ENCODE measurements at places on chromosomes 6 and 20. TPM values are rescaled to one million over a fixed set of nuclear protein-coding genes. Genes with fewer than 3 reads are reported as not detected.
A peak's percentile ranks its signal among the peaks of the same experiment; 100 is the strongest.

GRCh38 chr20:3307725-3308124 is 68.7 kb upstream of the SLC4A11 start:
- no peak overlapping the region for H3K4me3 ChIP-seq
- peaks cover 20% of the 10 kb centered on the region for H3K36me3 ChIP-seq
- no peaks in the 10 kb centered on the region for H3K4me1 ChIP-seq
- no peaks in the 10 kb centered on the region for H3K27me3 ChIP-seq

DNA sequence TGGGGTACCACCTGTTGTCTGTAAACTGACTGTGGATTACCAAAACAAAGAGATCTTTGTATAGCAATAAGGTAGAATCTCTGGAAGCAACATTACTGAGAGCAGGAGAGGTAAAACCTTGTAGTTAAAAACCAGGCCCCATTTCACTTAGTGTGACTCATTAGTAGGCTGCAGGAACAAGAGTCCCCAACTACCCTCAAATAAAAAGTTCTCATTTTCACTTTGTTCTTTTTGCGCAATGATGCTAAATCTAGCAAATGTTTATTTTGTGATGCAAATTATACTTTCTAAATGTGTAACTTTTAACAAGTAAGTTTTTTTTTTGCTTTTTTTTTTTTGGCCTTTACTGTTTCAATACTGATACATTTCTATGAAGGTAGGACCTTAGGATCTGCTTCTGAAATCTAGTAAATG is 67.1 kb downstream of the ESF1 start:
- no peaks in the 10 kb centered on the region for H3K4me1 ChIP-seq
- H3K27ac ChIP-seq = no peak overlapping the region
- no peak overlapping the region for H3K4me3 ChIP-seq
- H3K36me3 ChIP-seq = peaks cover 69% of the 10 kb centered on the region
- no peaks in the 10 kb centered on the region for H3K27me3 ChIP-seq
- DNase-seq = no peak

DNA sequence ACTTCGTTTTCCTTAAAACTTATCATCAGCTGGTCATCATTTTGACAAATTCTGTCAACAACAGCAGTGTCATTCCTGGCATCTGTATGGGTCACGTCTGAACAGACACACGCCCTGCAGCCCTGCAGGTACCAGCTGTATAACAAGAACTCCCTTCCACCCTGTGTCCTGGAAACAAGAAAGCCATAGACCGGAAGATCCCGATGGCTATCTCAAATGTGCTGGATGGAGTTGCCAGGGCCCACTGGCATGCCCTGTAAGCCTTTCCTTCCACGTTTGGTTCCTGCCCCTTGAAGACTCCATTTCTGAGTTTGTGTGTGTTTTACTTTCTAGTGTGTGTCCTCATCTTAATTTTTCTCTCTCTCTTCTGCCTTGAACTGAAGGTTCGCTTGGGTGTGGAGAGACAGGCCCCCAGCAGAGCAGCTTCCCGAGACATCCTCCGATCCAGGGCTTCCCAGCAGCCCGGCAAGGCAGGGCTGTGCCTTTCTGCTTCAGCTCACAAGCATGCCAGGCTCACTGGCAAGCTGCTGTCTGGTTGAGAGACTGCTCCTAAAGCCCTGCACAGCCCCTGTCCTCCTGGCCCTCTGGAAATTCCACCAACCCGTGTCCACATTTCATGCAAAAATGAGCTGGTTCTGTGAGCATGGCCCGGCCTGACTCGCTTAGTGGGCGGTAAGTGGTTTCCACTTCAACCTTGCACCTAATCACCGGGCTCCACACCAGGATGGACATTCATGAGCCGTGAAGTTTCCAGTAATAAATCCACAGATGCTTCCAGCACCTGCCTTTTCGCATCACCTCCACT is 8.7 kb downstream of the GFRA4 start:
- peaks cover 10% of the 10 kb centered on the region for H3K36me3 ChIP-seq
- H3K27ac ChIP-seq = no peak overlapping the region
- no peak for DNase-seq
- H3K4me3 ChIP-seq = no peak overlapping the region
- peaks cover 12% of the 10 kb centered on the region for H3K27me3 ChIP-seq
- H3K4me1 ChIP-seq = no peaks in the 10 kb centered on the region

Gene LINC00237
- total RNA-seq = not detected

DNA sequence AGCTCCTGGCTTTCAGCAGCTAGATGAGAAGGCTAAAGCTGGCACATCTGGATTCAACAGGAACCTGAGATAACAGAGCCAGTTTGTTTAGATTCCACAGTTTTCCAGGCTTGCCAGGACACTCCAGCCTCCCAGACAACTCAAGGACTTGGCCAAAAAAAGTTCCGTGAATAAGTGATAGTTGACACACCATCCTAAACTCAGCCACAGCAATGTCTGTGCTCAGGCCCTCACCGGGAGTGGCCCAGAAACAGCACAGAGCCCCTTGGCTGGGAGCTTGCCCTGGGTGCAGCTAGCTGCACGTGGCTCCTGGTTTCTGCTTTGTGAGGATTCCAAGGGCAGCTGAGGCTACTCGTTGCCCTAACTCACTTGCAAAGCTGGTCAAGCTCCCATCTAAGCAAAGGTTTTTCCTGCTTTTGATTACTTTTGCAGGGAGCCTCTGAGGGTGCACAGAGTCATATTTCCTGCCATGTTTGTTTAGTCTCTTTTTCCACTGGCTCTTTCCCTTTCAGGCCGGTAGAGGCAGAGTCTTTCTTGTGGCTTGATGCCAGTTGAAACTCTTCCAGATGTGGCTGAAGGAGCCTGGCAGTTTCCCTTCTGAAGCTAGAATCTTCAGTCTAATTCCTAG is 118.3 kb upstream of the ECI2 start:
- H3K36me3 ChIP-seq = no peaks in the 10 kb centered on the region
- peak overlapping the region; percentile 17 for H3K27ac ChIP-seq
- H3K4me1 ChIP-seq = peaks cover 13% of the 10 kb centered on the region
- H3K4me3 ChIP-seq = no peak overlapping the region
- no peaks in the 10 kb centered on the region for H3K27me3 ChIP-seq

- H3K4me1 ChIP-seq = no peaks in the 10 kb centered on the region
- no peak overlapping the region for H3K4me3 ChIP-seq
- no peak overlapping the region for H3K27ac ChIP-seq
- H3K36me3 ChIP-seq = no peaks in the 10 kb centered on the region
- H3K27me3 ChIP-seq = no peaks in the 10 kb centered on the region
Observed at GRCh38 chr6:84074988-84075781, 41.6 kb downstream of the MRAP2 start.

GRCh38 chr6:162055365-162055764 is 672.2 kb downstream of the PRKN start:
- no peak overlapping the region for H3K4me3 ChIP-seq
- H3K27me3 ChIP-seq = no peaks in the 10 kb centered on the region
- no peak for DNase-seq
- H3K27ac ChIP-seq = no peak overlapping the region

DNA sequence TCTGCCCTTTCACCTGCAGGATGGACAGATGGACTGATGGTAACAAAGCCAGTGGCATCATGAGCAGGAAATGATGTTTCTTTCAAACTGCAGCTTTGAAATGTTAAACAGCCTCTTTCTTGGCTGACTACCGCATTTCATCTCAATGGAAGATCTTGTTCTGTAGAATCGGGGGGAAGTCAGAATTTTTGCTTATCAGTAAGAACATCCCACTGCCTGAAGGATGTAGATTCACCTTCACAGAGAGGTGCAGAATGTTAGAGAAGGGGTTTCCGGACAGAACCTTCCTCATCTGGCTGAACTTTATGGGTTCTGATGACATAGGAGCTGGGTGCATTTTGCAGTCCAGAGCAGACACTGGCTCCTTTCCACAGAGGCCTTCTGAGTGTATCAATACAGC is 32.7 kb downstream of the GGTLC1 start:
- no peak overlapping the region for H3K27ac ChIP-seq
- no peaks in the 10 kb centered on the region for H3K4me1 ChIP-seq
- H3K36me3 ChIP-seq = no peaks in the 10 kb centered on the region
- H3K4me3 ChIP-seq = no peak overlapping the region

GRCh38 chr6:31737991-31738979 is 1.5 kb upstream of the MSH5 start:
- no peaks in the 10 kb centered on the region for H3K27me3 ChIP-seq
- peaks cover 26% of the 10 kb centered on the region for H3K4me1 ChIP-seq
- H3K36me3 ChIP-seq = peaks cover 10% of the 10 kb centered on the region
- peak overlapping the region; percentile 95 for H3K27ac ChIP-seq
- no peak overlapping the region for H3K4me3 ChIP-seq

- no peak for DNase-seq
- H3K4me3 ChIP-seq = no peak overlapping the region
- no peaks in the 10 kb centered on the region for H3K36me3 ChIP-seq
- H3K27me3 ChIP-seq = peaks cover 11% of the 10 kb centered on the region
- no peak overlapping the region for H3K27ac ChIP-seq
Observed at GRCh38 chr20:61692479-61692878, 373.2 kb downstream of the TAF4 start.

- H3K27ac ChIP-seq = no peak overlapping the region
- H3K27me3 ChIP-seq = peaks cover 48% of the 10 kb centered on the region
- no peaks in the 10 kb centered on the region for H3K36me3 ChIP-seq
- peak; percentile 4 for DNase-seq
Observed at GRCh38 chr20:63132131-63132714, 83.7 kb downstream of the YTHDF1 start.

DNA sequence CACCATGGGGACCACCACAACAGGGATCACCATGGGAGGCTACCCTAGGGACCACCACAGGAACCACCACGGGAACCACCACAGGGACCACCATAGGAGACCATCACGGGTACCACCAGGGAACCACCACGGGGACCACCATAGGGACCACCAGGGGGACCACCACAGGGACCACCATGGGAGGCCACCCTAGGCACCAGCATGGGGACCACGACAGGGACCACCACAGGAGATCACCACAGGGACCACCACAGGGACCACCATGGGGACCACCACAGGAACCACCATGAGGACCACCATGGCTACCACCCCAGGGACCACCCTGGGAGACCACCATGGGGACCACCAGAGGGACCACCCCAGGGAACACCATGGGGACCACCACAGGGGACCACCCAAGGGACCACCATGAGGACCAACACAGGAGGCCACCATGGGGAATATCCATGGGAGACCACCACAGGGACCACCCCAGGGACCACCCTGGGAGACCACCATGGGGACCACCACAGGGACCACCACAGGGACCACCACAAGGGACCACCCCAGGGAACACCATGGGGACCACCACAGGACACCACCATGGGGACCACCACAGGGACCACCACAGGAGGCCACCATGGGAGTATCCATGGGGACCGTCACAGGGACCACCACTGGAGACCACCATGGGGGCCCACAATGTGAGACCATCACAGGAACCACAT is 67.6 kb upstream of the MPC1 start:
- no peak for DNase-seq
- no peaks in the 10 kb centered on the region for H3K4me1 ChIP-seq
- H3K4me3 ChIP-seq = no peak overlapping the region
- peaks cover 49% of the 10 kb centered on the region for H3K36me3 ChIP-seq
- no peaks in the 10 kb centered on the region for H3K27me3 ChIP-seq
- no peak overlapping the region for H3K27ac ChIP-seq

GRCh38 chr6:92289831-92290230 is 1129.5 kb downstream of the EPHA7 start:
- no peaks in the 10 kb centered on the region for H3K27me3 ChIP-seq
- no peak overlapping the region for H3K4me3 ChIP-seq
- H3K4me1 ChIP-seq = no peaks in the 10 kb centered on the region
- H3K36me3 ChIP-seq = no peaks in the 10 kb centered on the region

Gene SLC32A1
- total RNA-seq = not detected

- peaks cover 4% of the 10 kb centered on the region for H3K36me3 ChIP-seq
- no peak overlapping the region for H3K27ac ChIP-seq
- no peak for DNase-seq
- no peak overlapping the region for H3K4me3 ChIP-seq
Observed at GRCh38 chr6:132446855-132447241, 45.6 kb upstream of the MOXD1 start.

Gene FKBP1C
- 0.57 TPM for total RNA-seq

Gene LRRC1
- total RNA-seq = 2.6 TPM

GRCh38 chr6:38583523-38583922 is 56.2 kb downstream of the BTBD9 start:
- no peak overlapping the region for H3K4me3 ChIP-seq
- no peak for DNase-seq
- H3K4me1 ChIP-seq = no peaks in the 10 kb centered on the region
- peaks cover 20% of the 10 kb centered on the region for H3K36me3 ChIP-seq
- no peaks in the 10 kb centered on the region for H3K27me3 ChIP-seq

GRCh38 chr6:12291839-12292604 is 1.9 kb downstream of the EDN1 start:
- no peak for DNase-seq
- H3K4me1 ChIP-seq = no peaks in the 10 kb centered on the region
- peak overlapping the region; percentile 45 for H3K4me3 ChIP-seq

Gene CCDC28A
- total RNA-seq = 10.9 TPM

- no peak overlapping the region for H3K4me3 ChIP-seq
- H3K27me3 ChIP-seq = no peaks in the 10 kb centered on the region
- H3K27ac ChIP-seq = no peak overlapping the region
- no peaks in the 10 kb centered on the region for H3K4me1 ChIP-seq
- H3K36me3 ChIP-seq = no peaks in the 10 kb centered on the region
- no peak for DNase-seq
Observed at GRCh38 chr6:56663344-56663743, 20.7 kb upstream of the DST start.
